ENCODE measurements at places on chromosomes 11 and 22.

- no peak for DNase-seq
Observed at GRCh38 chr11:108727665-108728064, 62.8 kb downstream of the DDX10 start.

- no peak for DNase-seq
Observed at GRCh38 chr22:39917776-39918495, 17.1 kb downstream of the GRAP2 start.

DNA sequence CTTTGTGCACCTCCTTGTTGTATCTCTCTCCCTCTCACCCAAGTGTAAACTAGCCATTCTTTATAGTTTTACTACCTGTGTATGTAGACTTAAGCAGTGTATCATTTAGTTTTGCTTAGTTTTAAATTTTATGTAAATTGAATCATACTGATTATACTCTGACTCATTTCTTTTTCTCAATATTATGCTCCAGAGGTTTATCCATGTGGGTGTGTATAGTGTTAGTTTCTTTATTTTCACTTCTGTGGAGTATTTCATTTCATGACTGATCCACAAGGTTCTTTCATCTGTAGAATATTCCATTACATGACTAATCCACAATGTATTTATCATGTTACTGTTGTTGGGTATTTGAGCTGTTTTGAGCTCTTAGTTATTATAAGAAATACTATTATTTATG is 62.0 kb downstream of the CCDC34 start:
- no peak for DNase-seq

- DNase-seq = no peak
Observed at GRCh38 chr11:121769191-121769590, 316.4 kb upstream of the SORL1-AS1 start.

DNA sequence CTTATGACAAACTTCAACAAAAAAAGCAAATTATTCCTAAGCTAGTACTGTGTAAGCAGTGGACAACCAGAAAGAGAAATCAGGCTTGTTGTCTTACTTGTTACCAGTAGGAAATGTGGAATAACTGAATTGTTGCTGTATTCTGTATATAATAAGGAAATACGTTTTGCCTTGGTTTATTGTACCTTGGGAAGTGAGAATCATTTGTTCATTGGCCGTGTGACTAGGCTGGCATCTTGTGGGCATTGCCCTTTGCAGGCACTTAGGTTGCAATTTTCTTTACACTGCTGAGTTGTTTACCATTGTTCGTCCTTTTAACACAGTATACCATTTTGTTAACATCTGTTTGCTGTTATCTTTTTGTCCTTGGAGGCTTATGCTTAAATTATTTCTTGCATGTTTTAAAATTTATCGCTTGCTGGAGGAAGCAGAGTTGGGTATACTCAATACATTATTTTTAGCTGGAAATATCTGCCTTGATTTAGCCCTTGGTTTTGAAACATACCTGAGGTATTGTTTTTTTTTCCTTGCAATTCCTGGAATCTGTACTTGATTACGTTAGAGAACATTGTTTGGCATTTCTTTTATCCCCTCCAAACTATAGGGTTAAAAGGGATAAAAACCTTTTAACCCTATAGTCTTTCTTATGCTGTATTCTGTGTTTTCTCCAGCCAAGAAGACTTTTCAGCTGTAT is 109.3 kb downstream of the DDX10 start:
- no peak for DNase-seq

- DNase-seq = peak; percentile 60
Observed at GRCh38 chr22:20111045-20111688, 4.7 kb upstream of the RANBP1 start.

GRCh38 chr11:129933891-129934290 is 38.5 kb upstream of the NFRKB start:
- no peak for DNase-seq

GRCh38 chr11:57562596-57562995 is 4.9 kb downstream of the UBE2L6 start:
- no peak for DNase-seq

DNA sequence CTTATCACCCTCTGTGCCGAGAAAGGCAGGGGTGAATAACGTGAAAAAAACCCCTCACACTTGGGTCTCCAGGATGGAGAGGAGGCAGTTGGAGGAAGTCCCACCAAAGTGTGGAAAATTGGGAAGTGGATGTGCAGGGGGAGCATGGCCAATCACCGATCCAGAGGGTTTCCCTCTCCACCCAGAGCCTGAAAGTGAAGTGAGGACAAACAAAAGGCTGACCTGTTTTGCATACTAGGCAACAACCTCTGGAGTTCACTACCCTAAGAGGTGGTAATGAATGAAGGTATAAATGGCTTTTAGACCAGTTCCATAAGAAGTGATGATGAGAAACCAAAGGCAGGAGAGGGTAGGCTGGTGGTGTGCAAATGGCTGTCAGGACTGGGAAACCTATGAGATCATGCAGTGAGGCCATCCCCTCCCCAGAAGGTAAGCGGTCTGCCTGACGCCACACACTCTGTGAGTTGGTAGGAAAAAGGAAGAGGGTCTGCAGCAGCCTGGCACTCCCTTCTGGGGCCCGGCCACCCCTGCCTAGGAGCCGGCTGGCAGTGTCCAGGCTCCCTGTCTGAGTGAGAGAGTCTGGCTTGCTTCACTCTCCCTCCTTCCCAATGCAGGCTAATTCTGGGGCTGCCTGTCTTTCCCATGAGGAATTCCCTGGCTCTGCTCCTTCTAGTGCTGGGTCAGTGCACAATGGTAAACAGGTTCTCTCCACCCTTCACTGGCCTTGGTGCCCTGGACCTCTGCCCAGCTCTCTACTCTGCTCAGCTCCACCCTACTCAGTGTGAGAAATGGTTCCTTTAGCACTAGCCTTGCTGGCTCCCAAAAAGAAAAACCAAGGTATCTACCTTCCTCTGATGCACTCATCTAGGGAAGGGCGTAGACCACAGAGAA is 15.6 kb downstream of the TBC1D10A start:
- DNase-seq = no peak

DNA sequence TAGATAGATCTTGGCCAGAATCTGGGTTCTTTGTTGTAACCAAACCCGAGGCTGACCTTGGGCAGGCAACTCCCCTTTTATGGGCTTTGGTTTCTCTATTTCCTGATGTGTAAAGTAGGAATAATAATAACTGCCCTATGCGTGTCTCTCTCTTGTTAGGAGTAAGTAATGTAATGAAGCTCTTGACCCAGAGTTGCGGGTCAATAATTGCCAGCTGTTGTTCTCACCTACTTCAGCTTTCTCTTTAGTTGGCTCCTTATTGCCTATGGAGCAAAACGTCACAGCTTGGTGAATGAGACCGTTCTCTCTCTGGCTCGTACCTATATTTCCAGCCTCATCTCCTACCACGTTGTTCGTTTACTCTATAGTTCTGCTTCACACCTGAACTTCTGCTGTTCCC is 56.6 kb upstream of the KIRREL3 start:
- no peak for DNase-seq
